CD4-positive, alpha-beta T cell treated with Interleukin-2 at 100 ng/mL for 4 hours (primary cell): ENCODE measurements at places on chromosomes 11 and 22.

DNA sequence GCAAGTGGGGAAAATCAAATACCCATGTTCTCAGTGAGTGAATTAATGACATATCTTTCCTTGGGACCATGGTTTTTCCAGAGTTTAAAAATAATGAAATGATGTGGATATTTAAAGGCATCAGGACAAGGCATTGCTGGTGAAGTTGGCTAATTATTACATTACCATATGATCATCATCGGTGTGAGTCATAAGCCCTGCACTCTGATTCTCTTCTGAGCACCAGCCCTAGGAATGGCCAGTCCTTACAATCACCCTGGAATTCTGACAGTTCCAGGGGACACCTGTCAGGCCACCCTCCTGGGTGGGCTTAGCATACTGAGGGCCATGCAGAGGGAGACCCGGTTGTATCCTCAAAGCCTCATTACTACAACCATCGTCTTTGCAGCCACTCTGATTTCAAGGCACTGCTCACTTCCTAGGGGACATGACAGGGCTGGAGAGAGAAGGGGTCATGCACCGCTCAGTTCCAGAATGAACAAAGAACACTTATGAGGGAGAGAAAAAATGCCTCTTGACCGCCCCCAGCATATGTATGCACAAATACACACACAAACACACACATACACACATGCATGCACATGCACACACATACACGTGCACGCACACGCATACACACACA is 365.0 kb downstream of the MIAT start:
- no peak for DNase-seq

GRCh38 chr11:1458340-1459218 is 28.0 kb downstream of the MOB2 start:
- DNase-seq: no peak

GRCh38 chr11:69746752-69747742 is 28.1 kb downstream of the FGF4 start:
- DNase-seq: no peak

DNA sequence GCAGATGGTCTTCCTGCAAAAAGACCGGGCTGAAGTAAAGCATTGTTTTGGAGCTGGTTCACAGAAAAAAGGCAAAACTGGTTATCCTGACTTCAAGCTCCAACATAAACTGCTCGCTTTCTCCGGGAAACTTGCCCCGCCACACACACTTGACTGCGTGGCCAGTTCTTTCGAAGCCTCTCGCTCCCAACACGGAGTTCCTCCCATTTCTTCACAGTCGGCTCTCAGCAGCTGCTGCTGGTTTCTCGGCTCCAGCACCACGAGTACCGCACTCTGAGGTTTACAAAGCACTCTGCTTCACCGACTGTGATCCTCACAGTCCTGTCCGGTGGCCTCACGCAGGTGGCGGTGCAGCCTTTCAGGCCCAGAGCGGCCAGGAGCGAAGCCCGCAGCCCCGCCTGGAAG is 264 bp downstream of the CHEK1 start:
- no peak for DNase-seq

DNA sequence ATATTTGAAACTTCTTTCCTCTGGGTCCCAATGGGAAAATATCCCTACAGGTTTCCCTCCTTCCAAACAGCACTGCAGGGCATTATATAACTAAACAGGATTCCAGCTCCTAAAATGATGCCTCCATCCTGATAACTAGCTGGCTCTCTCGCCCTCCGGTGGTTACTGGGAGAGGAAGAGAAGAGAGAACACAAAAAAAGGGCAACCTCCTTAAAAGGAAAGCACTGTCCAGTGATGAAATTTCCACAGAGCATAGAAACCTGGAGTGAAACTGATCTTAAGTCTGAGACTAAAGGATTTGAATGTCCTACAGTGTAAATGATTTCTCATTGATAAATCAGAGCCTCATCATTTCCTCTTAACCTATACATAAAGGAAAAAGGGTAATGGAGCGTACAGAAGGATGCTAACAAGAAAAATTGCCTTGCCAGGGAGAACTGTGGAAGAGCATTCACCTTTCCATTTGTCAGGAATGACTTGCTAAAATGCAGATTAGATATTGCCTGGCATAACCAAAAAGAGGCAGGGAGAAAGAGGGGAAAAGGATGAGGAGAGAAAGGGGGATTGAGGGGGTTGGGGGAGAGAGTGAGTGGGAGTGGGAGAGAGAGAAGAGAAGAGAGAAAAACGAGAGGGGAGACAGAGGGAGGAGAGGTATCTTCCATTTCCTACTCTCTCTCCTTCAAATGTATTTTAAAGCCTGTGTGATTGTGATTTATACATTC is 121.3 kb downstream of the APOL5 start:
- no peak for DNase-seq

DNA sequence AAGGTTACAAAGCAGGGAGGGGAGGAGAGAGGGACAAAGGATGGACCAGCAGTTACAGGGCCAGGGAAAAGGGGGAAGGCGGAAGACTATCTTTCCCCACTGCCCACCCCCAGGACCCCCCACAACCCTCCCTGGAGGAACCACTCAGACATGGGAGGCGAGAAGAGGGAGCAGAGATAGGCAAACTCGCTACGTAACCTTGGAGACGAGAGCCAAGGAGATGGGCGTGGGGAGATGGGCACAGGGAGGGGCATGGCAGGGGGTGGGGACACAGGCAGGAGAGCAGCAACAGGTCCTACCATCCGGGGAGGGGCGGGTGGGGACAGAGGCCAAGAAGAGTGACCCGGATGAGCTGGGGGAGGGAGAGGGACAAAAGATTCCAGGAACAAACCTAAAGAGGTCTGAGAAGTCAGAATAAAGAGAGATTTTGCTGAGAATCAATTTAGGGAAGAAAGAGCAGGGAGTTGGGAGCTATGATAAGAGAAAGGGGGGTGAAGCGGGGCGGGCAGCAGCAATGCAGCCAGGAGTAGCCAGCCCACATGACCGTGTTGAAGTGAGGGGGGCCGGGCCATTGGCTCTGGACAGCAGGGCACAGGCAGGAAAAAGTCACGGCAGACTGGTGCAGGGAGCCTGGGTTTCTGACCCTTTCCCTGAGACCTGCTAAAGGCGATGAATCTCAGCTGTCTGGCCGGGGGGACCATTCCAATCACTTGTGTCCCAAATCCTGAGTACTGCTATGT is 128.4 kb downstream of the BUD13 start:
- DNase-seq: no peak

GRCh38 chr11:75759832-75760231 is 8.7 kb upstream of the DGAT2 start:
- no peak for DNase-seq

- no peak for DNase-seq
Observed at GRCh38 chr22:29216011-29216872, 10.5 kb downstream of the EMID1 start.

DNA sequence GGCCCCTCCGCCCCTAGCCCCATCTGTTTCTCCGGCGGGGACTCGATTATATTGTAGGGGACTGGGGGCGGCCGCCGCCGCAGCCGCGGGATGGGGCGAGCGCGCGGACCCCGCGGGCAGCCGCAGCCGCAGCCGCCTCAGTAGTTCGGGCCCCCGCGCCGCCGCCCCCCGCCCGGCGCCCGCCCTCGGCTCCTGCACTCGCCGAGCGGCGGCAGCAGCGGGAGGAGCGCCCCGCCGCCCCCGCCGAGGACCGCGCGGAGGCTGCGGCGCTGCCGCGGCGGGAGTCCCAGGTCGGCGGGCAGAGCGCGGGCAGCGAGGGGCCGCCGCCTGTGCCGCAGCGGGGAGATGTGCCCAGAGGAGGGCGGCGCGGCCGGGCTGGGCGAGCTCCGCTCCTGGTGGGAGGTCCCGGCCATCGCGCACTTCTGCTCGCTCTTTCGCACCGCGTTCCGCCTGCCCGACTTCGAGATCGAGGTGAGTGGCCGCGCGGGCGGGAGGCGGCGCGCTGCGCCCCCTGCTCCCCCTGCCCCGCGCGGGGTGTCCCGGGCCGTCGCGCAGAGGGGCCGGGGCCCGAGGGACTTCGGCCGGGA is at the start of gene CECR2:
CECR2 (plus strand) TSS at position 22 of the 587 bp plus-strand sequence; CDS start at position 346, 324 bp downstream.
- no peak for DNase-seq

- no peak for DNase-seq
Observed at GRCh38 chr11:28756977-28757376, 648.8 kb downstream of the METTL15 start.

DNA sequence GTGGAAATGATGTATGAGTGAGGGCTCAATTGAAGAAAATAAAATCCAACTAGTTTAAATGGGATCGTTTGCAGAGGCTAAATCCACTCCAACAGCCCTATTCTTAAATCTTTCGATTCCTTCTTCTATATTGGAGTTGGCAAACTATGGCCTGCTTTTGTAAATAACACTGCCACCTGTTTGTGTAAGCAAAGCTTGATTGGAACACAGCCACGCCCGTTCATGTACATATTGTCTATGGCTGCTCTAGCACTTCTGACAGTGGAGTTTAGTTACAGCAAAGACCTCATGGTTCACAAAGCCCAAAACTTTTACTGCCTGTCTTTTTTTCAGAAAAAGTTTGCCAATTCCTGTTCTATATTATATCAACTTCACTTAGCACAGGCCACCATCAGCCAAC is 40.6 kb upstream of the RCN1 start:
- DNase-seq: no peak

DNA sequence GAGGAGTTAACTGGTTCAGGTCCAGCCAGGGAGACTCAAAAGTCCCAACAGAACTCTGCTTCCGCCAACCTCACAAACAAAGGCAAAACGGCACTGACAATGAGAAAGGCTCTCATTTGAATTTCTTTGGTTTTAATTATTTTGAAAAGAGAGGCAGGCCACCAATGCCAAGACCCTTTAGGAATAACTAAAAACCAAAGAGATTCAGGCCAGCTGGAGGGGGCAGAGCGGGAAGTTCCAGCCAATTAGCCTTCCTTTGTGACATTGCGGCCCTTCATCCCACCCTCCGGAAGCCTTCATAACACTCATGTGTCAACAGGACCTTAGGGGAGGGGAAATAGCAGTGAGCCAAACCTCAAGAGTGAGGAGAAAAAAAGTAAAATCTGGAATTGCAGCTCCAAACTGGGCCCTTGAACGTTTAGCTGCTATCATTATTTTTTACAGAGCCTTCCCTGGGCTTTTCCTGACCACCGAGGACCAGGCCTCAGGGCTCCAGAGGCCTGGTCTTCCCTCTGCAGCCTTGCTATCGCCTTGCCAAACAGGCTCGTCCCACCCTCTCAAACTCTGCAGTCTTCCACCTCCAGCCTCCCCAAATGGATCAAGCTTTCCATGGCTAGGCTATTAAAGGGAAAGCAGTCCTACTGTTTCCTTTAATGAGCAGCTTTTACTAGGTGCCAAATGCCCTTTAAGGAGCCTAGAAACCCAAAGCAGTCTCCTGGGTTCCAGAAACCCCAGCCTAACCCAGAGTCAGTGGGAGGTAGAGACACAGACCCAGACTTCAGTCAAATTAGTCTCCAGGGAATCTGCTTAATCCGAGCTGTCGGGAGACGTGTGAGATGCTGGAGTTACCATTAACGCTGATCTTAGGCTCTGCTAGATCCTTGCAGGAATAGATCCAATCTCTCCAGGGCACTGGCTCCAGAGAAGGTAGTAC is 114.2 kb downstream of the CCDC34 start:
- DNase-seq: no peak

- no peak for DNase-seq
Observed at GRCh38 chr11:112735470-112735869, 225.8 kb upstream of the NCAM1 start.

DNA sequence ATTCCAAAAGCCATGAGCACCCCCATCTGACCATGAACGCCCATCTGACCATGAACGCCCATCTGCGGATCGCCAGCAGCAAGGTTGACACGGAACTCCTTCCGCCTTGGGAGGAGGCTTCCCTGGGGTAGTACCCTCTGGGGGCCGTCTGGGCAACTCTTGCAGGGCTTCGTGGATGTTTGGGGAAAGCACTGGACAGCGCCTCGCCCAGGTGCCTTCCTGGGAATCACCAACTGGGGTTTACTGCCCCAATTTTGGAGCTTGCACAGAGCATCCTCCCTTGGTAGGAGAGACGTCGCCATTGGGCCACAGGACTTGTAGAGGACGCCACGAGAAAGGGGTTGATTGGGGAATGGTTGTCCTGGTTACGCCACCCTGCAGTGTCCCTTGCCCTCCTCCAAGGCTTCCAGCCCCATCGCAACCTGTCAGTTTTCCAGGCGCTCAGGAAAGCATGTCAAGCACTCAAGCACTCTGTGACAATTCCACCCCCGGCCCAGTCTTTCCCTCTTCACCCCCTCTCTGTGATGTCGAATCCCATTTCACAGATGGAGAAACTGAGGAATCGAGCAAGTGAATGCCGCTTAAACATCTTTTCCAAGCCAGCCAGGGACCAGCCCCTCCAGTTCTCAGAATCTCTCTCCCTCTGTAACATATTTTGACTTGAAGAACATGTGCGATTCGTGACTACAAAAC is 914 bp upstream of the PRDM11 start:
- DNase-seq: no peak
